ENCODE measurements at places on chromosomes 7 and 10.

DNA sequence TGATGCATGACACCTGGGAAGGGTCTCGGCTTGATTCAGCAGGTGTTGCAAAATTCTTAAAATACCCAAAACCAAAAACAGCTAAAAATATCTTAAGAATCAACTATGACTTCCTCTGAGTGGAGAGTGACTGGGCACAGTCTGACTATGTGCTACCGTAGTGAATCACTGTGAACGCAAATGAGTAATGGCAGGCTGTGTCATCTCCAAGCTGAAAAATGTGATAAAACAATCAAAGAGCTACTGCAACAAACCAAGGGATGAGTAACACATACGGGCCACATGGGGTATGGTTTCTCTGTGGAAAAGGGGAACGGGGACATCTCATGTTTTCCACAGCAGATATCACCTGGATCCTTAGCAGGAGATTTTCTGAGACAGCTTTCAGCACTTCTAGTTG lies 127.5 kb downstream of the ABCA13 start:
- DNase-seq, result peak; percentile 72

DNA sequence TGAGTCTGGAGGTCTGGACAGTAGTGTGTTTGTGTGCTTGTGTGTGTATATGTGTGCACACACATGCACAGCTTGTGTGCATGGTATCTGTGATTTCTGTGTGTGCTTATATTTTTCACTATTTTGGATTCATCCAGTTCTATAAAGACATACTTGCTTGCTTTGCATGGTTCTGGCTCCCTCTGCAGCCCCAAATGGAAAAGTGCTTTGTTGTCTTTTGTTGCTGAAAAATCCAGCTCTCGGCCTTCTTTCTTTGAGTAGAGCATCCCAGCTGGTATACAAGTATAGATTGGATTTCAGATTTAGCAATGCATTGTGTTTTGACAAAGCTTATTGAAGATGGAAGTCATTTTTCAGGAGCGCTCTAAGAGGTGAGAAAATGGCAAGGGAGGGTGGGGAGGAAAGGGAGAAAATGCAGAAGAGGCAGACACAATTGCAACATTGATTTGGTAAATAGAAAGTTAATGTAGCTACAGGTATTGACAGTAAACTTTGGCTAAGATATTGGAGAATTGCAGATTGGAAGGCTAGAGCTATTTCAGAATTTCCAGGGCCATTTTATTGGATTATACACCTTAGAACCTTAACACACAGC lies 333.9 kb downstream of the AUTS2 start:
- DNase-seq, result no peak

DNA sequence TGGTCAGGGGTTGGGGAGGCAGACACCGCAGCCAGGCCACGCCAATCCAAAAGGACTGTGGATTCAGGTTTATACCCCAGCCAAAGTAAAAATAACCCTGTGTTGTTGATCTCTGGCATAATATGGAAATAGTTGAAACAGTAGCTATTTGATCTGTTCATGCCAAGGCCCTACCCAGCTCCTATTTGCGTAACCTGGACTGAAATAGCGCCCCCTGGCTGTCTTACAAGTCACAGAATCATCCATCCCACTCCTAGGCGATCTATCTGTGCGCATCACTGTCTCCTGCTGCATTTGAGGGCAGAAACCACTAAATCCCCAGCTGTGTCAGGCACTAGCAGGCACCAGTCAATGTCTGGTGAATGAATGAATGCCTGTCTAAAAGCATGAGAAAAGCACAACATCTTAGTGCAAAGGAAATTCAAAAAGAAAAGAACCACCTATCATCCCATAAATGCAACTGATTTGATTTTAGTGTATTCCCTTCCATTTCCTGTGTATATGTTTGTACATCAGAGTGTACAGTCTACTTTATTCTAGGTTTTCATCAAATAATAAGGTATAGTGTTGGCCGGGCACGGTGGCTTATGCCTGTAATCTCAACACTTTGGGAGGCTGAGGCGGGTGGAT lies 160.0 kb downstream of the SLIT1 start:
- no peak for DNase-seq

DNA sequence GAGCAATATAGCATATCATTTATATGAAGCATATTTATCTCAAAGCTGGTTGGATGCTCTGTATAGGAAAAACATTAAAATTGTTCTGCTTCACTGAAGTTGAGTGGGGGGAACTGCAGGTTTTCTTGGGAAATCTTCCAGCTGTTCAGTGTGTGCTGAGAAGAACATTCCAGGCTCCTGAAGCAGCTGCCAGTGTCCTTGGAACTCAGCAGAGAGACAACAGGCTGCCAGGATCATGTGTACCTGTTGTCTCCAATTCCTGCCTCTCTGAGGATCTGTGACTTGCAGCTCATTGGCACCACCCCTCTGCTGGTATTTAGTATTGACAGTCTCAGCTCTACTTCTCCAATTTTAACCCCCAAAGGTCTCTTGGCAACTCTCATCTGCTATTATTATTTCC lies 42.3 kb upstream of the PRKG1 start:
- no peak for DNase-seq

DNA sequence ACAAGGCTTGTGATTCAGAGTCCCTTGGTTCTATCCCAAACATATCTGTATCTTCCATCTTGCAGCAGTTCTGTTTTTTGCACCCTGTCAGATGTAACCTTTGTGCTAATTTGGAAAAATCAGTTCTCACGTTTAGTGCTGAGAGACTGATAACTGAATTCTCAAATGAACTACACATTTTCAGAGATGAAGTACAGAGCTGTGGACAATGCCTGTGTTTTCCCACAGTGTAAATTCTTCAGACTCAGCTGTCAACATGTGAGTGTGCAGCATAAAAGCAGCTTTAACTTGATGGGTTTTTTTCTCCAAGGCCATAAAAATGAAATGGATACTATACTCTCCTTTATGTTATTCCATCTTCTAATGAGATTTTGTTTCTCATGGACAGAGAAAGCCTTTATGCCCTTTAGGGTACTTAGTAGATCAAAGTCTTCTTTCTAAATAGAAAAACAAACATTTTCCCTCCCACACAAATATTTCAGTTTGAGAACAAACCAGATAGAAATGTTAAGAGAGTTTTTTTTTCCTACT lies 150.9 kb downstream of the SEMA3A start:
- no peak for DNase-seq

All from RCC 7860 (cell line).